ENCODE measurements at places on chromosomes 16 and 17. TPM values are rescaled to one million over a fixed set of nuclear protein-coding genes. Genes with fewer than 3 reads are reported as not detected.

Gene SEPHS2
- 223 TPM for total RNA-seq

Gene KRTAP17-1
- total RNA-seq, result not detected

Gene ARL5C
- total RNA-seq, result not detected

Gene SLC5A11
- total RNA-seq, result 1.6 TPM

Gene TEKT5
- 1.3 TPM for total RNA-seq

Gene CLCN7
- 50.8 TPM for total RNA-seq

Gene TRIM47
- 9.1 TPM for total RNA-seq

Gene HAS3
- total RNA-seq, result 1.0 TPM

Gene SGSM2
- 13.2 TPM for total RNA-seq

Gene STAC2
- not detected for total RNA-seq

Gene CHRNB1
- total RNA-seq, result 8.2 TPM

Gene C17orf78
- not detected for total RNA-seq

Gene NHLRC4
- 0.33 TPM for total RNA-seq

Gene GRB7
- 9.9 TPM for total RNA-seq

Gene SPATA32
- total RNA-seq, result not detected

Gene FAM83G
- 41.7 TPM for total RNA-seq

Measured in right lobe of liver (tissue), 6 donors.